ENCODE measurements at places on chromosomes 13 and 19.

- no peak for DNase-seq
These were observed 89.0 kb upstream of the CSNK1A1L start for GRCh38 chr13:37194428-37194861.

GRCh38 chr19:35392742-35393715 lies 22.2 kb downstream of the GPR42 start:
- no peak for DNase-seq

GRCh38 chr13:20633802-20634201 lies 66.8 kb downstream of the IFT88 start:
- no peak for DNase-seq

GRCh38 chr13:28026508-28026907 lies 38.0 kb upstream of the URAD start:
- DNase-seq, result no peak

- no peak for DNase-seq
These were observed 103.9 kb upstream of the SOX1 start for GRCh38 chr13:111963031-111963430.

DNA sequence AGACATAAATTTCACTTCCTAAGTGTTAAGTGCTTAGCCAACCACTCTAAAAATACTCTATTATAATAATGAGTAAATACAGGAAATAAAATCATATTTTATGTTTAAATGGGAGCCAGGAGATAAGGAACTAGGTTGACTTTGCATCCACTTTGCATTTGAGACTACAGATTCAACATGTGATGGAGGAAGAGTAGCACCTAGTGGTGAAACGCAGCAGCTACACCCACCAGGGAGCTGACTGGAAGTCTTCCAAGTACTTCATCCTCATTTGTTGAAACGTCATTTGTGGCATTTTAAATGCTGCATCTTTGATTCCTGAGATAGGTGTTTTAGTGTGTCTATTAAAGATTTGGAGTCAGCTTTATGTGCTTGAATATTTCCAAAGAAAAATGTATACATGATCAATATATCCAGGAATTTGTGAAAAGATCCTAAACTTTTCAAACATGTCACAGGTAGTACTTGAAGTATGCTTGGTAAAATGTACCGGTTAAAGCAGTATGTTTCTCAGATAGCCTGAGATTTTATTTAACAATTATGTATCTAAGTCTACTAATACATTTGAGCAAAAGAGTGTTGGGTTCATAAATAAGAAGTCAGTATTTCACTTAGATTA lies 17.4 kb upstream of the KCTD12 start:
- no peak for DNase-seq

DNA sequence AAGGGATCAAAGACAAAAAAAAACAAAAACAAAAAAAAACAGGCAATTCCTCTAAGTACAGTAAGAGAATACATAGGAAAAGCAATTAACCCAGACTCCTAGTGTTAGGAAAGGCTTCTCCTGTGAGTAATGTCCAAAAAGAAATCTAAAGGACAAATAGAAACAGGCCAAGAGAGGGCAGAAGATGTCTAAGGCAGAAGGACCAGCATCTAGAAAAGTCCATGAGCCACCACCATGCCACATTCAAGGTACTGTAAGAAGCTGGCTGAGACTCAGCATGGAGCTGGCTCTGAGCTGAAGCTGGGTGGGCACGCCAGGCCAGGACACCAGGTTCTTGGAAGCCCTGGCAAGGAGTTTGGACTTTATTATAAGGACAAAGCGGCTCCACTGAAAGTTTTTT lies 118.1 kb upstream of the FRY start:
- no peak for DNase-seq

GRCh38 chr19:2702170-2703076 lies at the start of gene GNG7:
Gene GNG7, minus strand, starts transcription at chr19:2702694. Its CDS starts 182,006 bp downstream, at chr19:2520688.
- DNase-seq, result peak; percentile 82

DNA sequence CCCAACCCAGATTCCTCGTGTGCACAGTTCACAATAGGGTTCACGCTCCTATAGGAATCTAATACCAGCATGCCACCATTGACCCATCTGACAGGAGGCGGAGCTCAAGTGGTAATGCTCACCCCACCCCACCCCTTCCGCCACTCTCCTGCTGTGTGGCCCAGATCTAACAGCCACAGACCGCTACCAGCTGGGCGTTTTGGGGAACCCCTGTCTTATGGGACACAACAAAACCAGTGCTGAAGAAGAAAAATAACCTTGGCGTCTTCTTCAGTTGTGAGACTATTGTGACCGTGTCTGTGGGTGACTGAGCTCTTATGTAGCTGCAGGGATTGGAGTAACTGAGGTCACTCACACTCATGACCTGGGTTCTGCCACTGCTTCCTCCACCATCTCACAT lies 5.2 kb upstream of the OR10H1 start:
- no peak for DNase-seq

GRCh38 chr13:76813000-76813691 lies 73.1 kb downstream of the KCTD12 start:
- no peak for DNase-seq

DNA sequence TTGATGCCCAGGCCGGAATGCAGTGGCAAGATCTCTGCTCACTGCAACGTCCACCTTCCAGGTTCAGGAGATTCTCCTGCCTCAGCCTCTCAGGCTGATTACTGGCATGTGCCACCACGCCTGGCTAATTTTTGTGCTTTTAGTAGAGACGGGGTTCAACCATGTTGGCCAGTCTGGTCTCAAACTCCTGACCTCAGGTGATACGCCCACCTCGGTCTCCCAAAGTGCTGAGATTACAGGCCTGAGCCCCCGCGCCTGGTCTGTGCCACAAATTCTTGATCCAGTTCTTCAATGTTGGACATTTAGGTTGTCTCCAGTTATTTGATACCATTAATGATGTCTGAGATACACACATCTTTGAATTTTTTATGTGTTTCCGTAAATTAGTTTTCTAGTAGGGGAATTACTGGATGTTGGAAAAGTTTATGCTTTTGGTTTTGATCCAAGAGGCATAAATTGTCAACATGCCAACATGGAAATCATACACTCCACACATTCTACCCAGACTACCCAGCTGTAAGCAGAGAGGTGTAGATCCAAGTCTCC lies 525 bp upstream of the COG3 start:
- DNase-seq, result no peak

GRCh38 chr19:57239982-57240310 lies 486 bp upstream of the ZNF805 start:
- no peak for DNase-seq

DNA sequence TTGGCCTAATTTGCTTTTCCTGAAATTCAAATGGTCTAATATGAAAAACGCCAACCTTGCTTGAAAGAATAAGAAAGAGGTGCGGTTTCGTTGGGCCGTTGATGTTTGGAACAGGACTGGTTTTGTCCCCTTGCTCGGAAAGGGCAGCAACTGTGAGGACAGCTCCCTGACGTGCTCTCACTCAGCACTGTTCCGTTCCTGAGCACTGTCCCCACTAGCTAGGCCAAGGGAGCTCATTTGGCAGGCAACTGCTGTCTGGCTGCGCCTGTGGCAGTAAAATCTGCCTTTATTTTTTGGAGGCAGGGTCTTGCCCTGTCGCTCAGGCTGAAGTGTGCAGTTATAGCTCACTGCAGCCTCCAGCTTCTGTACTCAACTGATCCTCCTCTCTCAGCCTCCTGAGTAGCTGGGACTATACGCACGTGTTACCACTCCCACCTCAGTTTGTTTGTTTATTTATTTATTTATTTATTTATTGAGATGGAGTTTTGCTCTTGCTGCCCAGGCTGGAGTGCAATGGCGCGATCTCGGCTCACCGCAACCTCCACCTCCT lies 4.5 kb downstream of the LDLR start:
- DNase-seq, result no peak

Data from right renal cortex interstitium (tissue), 3 donors.